ENCODE measurements at places on chromosomes 11 and 22.

DNA sequence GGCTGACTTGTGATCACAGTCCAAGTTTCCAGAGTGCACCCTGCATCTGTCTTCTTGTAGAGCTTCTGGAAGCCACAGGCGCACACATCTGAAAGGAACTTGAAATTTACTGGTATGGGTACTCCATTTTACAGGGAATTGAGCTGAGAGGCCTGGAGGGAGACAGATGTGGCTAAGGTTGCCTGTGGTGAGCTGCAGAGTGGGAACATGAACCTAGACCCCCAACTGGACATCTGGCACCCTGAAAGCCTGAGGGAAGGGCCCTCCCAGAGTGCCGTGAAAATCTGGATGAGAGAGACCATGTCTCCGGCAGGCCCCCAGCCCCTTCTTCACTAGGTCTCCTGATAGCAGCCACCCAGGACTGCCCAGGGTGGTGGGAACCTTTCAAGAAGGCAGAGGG, 22.6 kb upstream of the SOX10 start:
- no peak for DNase-seq

DNA sequence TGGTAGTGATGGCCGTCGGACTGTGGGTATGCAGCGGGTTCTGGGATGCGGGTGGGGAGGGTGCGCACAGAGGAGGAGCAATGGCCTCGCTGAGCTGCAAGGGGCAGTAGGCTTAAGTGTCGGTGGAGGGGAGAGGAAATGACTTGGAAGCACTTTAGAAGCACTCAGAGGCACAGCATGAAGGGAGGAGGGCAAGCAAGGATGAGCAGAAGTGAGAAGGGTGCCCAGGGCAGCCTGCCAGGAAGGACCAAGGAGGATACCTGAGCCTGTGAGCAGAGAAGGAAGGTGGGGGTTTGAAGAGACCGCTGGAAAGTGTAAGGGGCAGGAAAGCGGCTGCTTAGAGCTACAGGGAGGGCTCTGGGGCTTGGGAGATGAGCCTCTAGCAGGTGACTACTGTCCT, 330 bp downstream of the SLC5A1 start:
- DNase-seq, result no peak

- DNase-seq, result no peak
Measured at GRCh38 chr11:12179531-12179930, 69.1 kb downstream of the MICAL2 start.

- DNase-seq, result no peak
Measured at GRCh38 chr11:35594680-35595079, 23.6 kb upstream of the FJX1 start.

GRCh38 chr11:99020352-99021225, at the start of gene CNTN5:
Gene CNTN5, plus strand, starts transcription at chr11:99020949.
- DNase-seq, result peak; percentile 36

DNA sequence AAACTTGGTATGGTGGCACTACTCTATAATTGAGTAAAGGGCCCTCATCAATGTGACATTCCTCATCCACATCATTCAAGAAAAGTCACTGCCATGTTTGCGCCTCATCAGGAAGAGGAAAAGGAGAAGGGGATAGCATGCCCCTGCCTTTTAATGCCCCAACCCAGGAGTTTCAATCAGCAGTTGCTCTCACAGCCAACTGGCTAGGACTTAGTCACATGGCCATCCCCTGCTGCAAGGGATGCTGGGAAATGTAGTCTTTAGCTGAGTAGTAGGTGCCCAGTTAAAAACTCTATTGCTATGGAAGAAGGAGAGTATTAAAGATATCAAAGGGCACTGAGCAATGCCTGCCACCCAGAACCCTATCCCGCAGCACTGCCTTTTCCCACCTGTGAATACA, 10.9 kb upstream of the CCND1 start:
- DNase-seq, result no peak

DNA sequence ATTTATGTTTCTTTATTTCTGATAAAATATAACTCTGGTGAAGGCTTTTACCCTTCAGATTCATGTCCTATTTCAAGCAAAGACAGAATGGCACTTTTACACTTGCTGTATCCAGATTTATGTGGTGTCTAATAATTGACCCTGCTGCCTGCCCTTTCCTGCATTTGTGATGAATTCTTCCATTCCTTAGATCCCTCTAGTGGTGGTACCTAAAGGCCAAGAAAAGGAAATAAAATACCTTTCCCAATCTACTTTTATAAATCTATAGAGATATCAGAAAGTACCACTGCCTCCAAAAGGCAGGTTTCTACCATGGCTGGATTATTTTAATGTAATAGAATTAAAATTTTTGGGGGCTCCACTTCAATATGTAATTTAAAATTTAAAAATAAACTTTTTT, 34.2 kb downstream of the CCDC81 start:
- no peak for DNase-seq

GRCh38 chr11:76049511-76049910, 156.8 kb downstream of the WNT11 start:
- DNase-seq, result no peak

DNA sequence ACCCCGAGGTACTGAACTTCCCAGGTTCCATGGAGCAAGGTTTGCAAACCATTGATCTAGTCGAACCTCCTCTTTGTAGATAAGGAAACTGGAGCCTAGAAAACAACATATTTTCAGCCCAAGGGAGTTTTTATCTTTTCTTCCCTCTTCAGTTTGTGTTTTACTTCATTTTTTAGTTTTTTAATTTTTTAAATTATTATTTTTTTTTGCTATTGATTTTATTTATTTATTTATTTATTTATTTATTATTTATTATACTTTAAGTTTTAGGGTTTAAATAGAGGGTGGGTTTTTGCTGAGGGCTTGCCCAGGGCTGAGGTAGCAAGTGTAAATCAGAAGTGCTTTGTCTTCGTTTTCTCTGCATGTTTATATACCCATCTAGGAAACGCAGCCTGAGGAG, 26.9 kb downstream of the CEP164 start:
- DNase-seq, result no peak

DNA sequence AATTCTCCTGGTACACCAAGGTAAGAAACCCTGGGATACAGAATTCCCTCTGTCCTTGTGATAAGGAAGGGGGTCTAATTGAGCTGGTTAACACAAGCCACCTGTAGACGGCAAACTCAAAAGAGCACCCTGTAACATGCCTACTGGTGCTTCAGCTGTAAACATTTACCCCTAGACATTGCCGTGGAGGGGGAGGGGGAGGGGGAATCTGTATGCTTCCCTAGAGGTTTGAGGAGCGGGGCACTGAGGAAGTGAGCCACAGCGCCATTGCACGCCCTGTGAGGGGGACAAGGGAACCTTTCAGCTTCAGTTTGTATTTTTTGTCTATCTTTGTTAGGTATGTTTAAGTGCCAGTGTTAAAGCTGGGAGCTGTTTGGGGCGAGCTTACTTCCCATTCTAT, 99.8 kb downstream of the AASDHPPT start:
- DNase-seq, result no peak

- no peak for DNase-seq
Measured at GRCh38 chr11:106061249-106061784, 15.8 kb downstream of the KBTBD3 start.

- no peak for DNase-seq
Measured at GRCh38 chr11:29962243-29962642, 54.6 kb downstream of the KCNA4 start.

DNA sequence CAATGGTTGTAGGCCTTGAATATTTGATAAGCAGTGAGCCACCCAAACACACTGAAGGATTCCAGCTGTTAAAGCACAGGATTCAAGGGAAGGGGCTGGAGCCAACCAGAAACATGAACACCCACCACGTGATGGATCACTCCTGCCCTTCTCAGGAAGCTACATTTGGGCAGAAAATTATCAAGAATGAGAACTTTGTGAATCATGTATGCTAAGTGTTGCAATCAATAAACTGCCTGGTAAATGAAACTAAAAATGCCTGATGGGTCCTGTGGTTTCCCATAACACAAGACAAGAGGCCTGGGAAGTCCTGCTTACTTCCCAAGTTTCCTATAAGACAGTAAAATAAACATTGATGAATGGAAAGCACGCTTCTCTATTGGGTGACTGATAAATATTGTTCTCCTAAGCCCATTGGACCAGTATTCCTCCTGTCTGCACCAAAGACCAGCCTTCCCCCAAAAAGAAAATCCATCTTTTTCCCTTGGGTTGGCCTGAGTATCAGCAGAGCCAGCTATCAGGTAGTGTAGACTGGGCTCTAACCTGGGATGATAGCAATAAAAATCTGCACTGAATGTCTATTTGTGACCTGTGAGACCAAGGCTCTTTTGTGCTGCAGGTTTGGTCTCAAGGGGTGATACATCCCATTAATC, 98.4 kb downstream of the CCDC83 start:
- DNase-seq, result no peak

DNA sequence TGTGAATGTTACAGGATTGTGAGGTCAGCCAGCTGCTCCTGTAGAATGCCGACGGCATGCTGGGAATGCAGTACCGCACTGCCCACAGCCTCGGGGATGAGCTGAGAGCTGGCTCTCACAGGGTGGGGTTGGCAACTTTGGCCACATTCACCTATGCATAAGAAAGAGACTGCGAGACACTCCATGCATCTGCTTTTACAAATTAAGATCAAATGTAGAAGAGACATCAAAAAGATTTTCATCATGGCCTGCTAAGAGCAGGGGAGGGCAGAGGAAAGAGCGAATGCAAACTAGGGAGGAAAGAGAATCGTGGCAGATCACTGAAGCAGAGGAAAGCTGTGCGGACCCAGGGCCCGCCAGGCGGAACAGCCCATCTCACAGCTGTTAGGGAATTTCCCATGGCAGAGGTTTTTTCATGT, 49.8 kb upstream of the SPATA19 start:
- DNase-seq, result no peak

- no peak for DNase-seq
Measured at GRCh38 chr22:40462195-40462984, 92.0 kb downstream of the SGSM3 start.

DNA sequence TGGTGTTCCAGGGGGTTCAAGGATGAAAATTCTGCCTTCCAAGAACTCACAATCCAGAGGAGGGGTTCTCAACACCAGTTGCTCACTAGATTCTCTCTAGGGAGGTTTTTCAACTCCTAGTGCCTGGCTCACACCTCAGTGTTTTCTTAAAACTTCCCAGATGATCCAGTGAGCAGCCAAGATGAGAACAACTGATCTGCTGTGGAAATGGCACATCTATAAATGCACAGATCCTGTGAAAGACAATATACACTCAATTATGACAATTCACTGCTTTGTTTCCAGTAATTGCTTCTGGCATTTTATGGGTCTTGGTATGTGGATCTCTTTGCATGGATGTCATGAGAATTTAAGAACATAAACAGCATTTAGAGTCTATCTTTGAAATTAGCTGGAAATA, 45.2 kb upstream of the PRSS23 start:
- DNase-seq, result no peak

GRCh38 chr22:42313204-42313603, 42.8 kb upstream of the TCF20 start:
- DNase-seq, result no peak

DNA sequence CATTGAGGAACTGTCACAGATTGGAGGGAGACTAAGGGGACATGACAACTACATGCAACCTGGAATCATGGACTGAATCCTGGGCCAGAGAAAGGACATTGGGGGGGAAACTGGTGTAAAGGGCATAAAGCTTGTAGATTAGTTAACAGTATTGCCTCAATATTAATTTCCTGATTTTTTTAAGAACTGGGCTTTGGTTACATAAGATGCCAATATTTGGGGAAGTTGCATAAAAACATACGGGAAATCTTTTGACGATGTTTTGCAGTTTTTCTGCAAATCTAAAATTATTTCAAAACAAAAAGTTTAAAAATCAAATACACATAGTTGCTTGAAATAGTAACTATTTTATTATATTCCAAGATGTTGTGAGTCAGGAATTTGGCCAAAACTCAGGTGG, 2.9 kb upstream of the FOLR3 start:
- no peak for DNase-seq

DNA sequence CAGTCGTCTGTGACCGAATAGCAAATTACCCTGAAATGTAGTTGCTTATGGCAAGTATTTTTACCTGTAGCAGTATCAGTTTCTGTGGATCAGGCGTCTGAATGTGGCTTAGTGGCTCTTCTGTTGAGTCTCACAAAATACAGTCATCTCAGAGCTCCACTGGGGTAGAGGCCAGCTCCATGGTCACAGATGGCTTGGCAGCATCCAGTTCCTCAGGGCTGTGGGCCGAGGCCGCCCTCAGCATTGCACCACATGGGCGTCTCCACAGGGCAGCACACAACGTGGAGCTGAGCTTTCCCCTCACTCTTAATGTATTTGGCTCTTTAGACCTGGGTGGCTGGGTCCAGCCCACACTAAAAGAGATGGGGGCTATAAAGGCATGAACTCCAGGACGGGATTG, 57.8 kb downstream of the SBF1 start:
- no peak for DNase-seq

DNA sequence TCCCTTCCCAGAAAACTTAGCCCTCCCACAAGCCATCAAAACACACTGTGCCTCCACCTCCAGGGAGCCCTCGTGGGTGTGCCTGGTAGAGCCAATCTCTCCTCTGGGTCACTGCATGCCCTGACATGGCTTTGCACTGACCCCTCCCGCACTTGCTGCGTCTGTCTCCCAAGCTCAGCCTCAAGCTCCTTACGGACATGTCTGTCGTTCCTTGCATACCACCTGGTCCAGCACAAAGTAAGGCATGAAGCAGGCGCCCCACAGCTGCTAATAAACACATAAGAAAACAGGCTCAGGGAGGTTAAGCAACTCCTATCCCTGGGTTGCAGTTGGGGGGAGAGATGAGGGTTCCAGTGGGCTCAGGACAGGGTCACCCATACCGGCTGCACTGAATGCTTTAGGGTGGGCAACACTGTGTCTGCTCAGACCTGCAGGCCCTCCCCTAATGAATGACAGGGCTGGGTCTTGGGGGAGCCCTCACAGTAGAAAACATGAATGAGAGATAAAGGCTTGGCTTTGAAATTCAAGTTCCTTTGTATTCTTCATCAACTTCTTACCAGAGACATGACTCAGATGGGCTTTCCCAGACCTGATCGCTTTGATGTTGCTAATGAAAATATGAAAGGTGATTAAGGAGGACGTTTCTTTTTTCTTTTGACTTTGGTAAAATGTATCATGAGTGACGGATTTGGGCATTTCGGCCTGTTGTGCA, 38.0 kb downstream of the PHF21B start:
- no peak for DNase-seq

GRCh38 chr11:33263549-33263948, 6.4 kb downstream of the HIPK3 start:
- no peak for DNase-seq

GRCh38 chr22:36116127-36116526, 44.4 kb downstream of the APOL3 start:
- DNase-seq, result no peak

DNA sequence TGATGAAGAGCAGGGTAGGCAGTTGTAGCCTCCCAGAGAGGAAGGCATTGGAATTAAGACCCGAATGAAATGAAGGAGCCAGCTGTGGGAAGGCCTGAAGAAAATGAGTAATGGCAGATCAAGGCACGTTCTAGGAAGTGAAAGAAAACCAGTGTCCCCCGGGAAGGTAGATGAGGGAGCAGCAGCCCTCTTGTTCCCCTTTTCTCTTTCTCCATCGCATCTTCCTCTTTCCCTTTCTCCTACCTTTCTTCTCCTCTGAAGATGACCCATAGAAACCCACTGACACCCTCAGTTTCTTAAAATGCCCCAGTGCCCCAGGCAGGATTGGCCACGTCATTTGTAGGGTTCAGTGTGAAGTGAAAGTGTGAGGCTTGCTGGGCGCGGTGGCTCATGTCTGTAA, 172.6 kb upstream of the SEZ6L start:
- DNase-seq, result no peak
